KBM-7 (cell line): ENCODE measurements at places on chromosomes 2 and 18.

DNA sequence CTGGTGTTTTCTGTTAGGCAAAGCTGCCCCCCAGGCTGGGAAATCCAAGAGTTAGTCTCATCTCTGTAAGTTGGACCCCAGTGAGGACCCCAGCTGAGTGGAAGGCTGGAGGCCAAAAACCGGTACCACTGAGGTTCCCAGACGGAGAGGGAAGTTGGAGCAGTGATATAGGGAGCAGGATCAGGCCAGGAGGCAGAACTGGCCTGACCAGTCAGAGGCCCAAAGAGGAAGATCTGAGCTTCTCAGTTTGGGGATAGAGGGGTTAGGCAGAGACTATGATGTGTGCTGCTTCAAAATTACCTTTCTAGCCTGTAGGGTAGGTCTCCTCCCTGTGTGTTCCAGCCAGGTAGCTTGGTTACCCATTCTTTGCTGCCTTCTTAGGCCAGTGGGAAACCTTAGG, 4.6 kb upstream of the RNF181 start:
- DNase-seq: no peak

GRCh38 chr18:21703241-21703820, 1.2 kb downstream of the ABHD3 start:
- DNase-seq: peak; percentile 51

- DNase-seq: no peak
These were observed 381.2 kb downstream of the LPIN1 start for GRCh38 chr2:12127638-12128037.

GRCh38 chr2:195404651-195405050, 252.4 kb upstream of the SLC39A10 start:
- no peak for DNase-seq

DNA sequence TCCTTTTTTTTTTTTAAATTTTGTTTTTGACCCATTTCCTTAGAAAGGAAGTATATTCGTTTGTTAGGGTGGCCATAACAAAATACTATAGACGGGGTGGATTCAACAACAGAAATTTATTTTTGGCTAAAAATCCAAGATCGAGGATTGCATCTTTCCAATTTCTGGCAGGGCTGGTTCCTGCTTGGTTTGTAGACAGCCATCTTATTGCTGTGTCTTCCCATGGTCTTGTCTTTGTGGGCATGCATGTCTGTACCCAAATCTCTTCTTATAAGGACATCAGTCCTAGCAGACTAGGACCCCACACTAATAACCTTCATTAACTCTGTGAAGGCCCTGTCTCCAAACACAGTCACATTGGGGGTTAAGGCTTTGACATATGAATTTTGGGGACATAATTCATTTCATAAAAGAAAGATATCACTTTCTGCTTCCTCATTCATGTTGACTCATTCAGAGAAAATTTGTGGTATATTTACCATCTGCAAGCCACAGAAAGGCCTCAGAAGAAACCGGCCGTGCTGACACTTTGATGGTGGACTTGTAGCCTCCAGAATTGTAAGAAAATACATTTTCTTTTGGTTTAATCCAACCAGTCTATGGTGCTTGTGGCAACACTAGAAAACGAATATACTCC, 262.1 kb downstream of the LPIN1 start:
- DNase-seq: no peak

DNA sequence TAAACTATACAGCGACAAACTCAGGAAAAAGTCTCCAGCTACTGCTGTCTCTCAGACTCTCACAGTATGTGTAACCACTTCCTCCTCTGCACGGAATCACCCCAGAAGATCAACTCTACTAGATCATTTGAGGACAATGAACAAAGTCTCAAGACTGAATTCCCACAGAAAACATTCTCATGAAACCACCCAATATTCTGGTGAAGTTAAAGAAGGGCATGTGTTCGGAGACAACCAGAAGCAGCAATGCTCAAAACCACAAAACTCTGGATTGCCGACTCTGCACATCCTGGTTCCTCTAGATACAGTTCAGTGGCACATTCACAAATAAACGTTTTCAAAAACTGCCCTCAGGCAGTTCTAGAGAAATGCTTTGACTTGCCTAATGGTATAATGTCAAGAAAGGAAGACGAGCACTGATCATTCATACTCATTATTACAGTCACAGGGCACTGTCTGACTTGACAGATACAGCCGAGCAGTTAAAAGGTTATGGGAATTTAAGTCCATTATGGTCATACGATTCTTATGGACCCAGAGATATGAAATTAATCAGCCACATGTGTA, 91.9 kb upstream of the STK17B start:
- peak; percentile 93 for DNase-seq

DNA sequence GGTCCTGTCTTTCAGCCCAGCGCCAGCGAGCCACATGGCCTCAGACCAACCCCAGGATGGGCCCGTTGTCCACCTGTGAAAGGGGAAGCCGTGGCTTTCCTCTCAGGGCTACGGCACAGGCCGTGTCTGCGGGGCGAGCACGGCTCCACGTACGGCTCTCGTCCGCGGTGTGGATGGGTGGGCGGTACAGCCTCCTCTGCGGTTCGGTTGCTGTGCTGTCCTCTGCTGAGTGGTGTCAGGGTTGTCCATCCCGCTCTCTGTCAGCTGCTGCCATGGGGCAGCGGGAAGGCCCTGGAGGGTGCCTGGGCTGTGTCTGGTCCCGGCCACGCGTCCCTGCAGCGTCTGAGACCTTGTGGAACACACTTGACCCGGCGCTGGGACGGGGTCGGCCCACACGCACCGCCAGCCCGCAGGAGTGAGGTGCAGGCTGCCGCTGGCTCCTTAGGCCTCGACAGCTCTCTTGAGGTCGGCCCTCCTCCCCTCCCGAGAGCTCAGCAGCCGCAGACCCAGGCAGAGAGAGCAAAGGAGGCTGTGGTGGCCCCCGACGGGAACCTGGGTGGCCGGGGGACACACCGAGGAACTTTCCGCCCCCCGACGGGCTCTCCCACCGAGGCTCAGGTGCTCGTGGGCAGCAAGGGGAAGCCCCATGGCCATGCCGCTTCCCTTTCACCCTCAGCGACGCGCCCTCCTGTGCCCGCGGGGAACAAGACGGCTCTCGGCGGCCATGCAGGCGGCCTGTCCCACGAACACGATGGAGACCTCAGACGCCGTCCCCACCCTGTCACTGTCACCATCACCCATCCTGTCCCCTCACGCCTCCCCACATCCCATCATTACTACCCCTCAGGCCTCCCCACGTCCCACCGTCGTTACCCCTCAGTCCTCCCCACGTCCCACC, 128.7 kb downstream of the NFATC1 start:
- DNase-seq: no peak

- DNase-seq: no peak
These were observed 426.1 kb upstream of the FAM98A start for GRCh38 chr2:34025196-34025595.

DNA sequence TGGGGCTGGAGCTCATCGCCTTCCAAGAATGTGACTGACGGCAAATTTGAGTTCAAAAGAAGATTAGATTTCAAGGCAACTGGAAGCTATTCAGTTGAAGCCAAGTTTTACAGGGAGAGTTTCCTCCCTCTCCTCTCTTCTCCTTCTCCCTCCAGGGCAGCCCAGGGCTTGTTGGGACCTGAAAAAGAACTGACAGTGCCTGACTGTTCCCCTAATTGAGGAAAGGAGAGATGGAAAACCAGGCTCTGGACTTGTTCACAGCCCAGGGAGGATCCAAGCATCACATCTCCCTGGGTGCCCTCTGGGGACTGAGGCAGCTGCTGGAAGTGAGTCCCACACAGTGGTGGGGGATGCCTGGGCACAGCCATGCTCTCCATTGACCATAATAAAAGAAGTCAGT, 88.1 kb downstream of the THNSL2 start:
- no peak for DNase-seq

- no peak for DNase-seq
These were observed 419.8 kb upstream of the TRIB2 start for GRCh38 chr2:12296915-12297314.

- no peak for DNase-seq
These were observed 3.8 kb downstream of the PPP1CB start for GRCh38 chr2:28755421-28755820.

- no peak for DNase-seq
These were observed 64.5 kb downstream of the PID1 start for GRCh38 chr2:229206548-229206947.
